ENCODE measurements at places on chromosomes 7 and 10.
A peak's percentile ranks its signal among the peaks of the same experiment; 100 is the strongest.

- no peak for DNase-seq
Observed at GRCh38 chr10:126214679-126215078, 173.6 kb downstream of the ADAM12 start.

DNA sequence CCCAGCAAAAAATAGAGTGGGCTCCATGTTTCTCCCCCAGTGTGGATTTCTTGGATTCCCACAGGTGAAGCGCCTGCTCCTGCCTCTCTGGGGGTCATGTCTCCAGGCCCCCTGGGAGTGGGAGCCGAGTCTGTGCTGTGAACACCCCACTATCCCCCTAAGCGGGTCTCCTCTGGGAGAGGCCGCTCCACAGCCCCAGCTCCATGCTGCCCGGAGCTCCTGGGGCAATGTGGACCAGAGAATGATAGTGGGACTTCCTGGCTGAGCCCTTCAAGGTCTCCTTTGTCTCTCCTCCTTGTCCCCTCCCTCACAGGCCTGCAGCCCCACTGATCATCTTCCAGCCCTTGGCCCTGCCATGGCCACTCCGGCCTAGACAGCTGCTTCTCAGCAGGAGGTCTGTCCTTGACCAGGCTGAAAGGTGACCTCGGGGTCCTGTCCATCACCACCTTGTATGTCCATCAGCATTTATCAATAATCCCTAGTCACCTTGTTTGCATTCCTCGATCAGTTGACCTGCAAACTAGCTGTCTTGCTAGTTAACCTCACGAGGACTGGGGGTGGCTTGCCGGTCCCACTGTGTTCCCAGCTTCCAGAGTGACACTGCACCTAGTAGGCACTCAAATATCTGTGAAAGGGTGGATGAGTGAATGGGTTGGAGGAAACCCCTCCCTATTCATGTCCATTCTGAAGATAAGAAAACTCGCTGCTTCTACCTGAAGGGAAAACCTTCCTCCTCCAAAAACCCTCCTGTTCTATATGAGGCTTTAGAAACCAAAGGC, 776 bp upstream of the CALML3 start:
- no peak for DNase-seq

DNA sequence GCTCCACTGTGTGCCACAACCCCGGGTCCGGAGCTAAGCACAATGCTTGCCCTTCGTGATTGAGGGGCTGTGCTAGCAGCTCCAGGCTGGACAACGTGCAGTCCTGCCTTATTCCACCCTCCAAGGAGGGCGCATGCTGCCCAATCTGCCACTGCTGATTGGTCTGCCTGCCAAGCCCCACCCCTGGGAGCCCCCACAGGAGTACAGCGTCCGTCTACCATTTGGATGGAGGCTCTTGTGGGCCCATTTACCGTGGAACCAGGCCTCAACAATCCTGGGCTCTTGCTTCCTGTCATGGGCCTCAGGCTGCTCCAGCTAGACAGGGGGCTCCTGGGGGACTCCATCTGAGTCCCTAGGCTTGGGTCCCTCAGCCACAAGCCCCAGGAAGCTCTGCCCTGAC, 173.3 kb downstream of the SLIT1 start:
- no peak for DNase-seq

- no peak for DNase-seq
Observed at GRCh38 chr10:69715899-69716606, 85.7 kb upstream of the COL13A1 start.

- no peak for DNase-seq
Observed at GRCh38 chr10:16770670-16771069, 46.6 kb downstream of the RSU1 start.

DNA sequence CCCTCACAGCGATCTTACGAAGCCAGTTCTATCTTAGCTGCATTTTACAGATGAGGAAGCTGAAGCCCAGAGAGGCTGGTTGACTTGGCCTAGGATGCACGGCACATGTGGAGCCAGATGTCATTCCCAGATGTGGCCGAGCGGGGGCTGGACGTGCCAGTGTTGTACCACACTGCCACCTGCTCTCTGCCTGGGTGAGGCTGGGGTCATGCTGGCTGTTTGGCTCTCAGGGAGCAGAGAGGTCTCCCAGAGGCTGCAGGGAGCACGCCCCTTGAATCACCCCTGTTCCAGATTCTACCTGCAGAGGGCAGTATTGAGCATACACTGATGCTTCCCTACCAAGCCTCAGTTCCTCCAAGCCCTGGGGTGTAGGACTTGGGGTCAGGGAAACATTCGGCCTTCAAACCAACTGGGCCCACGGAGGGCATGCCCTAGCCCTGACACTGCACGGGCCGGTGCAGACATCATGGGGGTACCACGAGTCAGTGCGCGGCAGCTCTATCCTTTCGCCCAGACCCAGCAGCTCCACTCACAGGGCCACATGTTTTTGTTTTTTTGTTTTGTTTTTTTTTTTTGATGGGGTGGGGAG, 3.8 kb upstream of the GTF2IRD1 start:
- no peak for DNase-seq

GRCh38 chr10:48271047-48271730, 3.3 kb downstream of the FRMPD2 start:
- no peak for DNase-seq

- DNase-seq: no peak
Observed at GRCh38 chr7:65397730-65398142, 24.1 kb downstream of the ZNF92 start.

- no peak for DNase-seq
Observed at GRCh38 chr7:50450590-50451032, 461 bp upstream of the FIGNL1 start.

GRCh38 chr7:69246758-69247157, 351.5 kb upstream of the AUTS2 start:
- no peak for DNase-seq

- DNase-seq: peak; percentile 76
Observed at GRCh38 chr7:37031571-37032257, 307.4 kb upstream of the AOAH start.

DNA sequence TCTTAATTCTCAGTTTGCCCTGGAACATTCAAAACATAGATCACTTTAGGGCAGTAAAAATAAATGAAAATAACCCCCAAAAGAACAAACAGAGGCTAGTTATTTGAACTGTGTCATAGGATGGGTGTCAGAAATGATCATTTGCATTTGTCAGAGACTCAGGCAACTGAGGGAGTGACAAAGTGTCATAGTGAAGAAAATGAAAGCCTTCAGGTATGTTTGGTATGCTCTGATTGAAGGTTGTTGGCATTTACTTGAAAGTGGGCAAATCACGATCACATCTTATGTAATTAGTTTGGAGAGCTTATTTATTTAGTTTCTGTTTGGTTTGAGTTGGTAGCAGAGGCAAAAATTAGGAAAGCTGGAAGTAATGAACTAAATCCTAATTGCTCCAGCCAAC, 880.9 kb downstream of the ANKRD7 start:
- DNase-seq: no peak

DNA sequence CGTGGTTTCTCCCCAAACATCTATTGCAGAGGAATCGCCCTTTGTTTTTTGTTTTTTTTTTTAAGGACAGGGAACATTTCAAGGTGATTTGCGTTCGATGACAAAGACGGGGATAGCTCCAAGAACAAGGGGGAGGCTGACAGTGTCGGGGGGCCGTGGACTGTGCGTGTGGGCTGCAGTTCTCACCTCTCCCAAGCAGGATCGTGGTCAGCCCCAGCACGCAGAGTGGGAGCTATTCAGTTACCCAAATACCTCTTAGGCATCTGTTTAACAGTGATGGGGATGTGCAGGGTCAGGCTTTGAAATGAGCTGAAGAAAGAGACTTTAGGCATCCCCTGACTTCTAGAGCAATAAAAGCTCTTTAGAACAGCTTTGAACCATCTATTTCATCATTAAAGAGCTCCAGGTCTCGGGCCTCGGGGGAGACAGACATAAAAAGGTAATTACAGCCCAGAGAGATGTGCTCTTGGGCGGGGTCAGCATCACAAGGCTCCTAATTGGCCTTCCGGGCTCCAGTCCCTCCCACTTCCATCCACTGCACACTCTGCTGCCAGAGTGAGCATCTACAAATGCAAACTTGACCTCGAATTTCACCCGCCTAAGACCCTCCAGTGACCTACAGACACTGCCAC, 97.3 kb downstream of the MYL10 start:
- DNase-seq: no peak

DNA sequence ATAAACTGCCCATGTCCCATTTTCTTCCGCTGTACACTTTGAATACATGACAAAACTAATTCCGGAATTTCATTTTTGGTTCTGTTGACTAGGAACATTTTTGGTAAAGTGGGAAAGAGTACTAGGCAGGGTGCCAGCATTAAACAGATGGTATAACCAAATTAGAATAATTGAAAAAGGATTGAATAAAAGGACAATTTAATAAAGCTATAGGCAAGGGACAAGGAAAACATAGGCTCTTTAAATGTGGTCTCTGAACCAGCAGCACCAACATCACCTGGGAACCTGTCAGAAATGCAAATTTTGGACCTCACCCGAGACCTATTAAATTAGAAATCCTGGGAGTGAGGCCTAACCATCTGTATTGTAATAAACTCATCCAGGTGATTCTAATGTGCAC, 376.9 kb downstream of the LRRTM3 start:
- DNase-seq: no peak

- DNase-seq: no peak
Observed at GRCh38 chr10:113056030-113056429, 106.0 kb downstream of the TCF7L2 start.

DNA sequence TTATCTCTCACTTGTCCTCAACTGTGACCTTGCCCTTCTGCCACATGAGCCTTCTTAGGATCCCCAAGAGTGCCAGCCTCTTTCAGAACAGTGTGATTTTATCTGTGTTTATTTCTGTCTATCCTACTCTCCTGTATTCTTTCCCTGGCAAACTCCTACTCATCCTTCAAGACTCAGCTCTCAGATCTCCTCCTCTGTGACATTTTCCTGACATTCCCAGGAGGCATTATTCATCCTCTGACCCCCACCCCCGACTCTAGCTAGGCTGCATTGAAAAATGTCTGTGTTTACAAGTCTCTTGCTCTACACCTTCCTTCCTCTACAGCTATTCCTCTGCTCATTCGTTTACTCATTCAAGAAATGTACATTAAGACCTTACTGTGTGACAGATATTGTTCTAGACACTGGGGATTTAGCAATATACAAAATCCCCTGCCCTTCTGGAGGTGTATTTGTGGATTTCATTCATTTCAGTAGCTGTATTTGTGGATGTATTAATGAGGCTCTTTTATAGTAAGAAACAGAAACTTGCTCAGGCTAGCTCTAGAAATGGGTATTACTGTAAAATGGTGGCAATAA, 61.4 kb upstream of the COMTD1 start:
- no peak for DNase-seq

DNA sequence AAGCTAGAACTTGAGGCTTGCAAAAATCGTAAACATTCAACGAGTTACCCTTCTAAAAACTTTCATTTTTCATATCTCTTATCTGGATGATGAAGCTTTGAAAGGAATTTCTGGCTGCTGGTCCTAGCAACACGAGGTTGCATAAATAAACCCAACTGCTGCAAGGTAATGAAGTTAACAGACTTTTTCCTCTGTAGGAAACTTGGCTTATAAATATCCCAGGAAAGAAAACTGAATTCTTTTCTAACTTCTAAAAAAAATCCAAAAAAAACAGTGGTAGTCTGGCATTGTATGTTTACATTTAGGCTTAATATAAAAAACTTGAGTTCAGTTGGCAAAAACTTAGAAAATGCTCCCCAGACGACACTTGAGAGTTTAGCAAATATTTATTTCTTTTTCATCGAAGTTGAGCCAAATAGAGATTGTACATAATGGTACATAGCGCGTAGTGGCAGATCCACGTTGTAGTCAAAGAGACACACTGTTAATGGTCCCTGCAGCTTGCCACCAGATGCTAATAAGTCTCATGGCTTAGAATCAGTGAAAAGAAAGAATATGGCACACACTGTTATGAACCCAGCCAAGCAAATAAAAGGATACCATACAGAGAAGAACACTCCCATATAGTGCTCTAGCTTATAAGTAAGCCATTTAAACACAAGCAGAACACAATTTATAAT, 200.3 kb upstream of the PCLO start:
- no peak for DNase-seq

GRCh38 chr10:130193493-130194193, 57.5 kb downstream of the GLRX3 start:
- DNase-seq: no peak

- DNase-seq: no peak
Observed at GRCh38 chr10:125633517-125633999, 49.4 kb downstream of the TEX36 start.

DNA sequence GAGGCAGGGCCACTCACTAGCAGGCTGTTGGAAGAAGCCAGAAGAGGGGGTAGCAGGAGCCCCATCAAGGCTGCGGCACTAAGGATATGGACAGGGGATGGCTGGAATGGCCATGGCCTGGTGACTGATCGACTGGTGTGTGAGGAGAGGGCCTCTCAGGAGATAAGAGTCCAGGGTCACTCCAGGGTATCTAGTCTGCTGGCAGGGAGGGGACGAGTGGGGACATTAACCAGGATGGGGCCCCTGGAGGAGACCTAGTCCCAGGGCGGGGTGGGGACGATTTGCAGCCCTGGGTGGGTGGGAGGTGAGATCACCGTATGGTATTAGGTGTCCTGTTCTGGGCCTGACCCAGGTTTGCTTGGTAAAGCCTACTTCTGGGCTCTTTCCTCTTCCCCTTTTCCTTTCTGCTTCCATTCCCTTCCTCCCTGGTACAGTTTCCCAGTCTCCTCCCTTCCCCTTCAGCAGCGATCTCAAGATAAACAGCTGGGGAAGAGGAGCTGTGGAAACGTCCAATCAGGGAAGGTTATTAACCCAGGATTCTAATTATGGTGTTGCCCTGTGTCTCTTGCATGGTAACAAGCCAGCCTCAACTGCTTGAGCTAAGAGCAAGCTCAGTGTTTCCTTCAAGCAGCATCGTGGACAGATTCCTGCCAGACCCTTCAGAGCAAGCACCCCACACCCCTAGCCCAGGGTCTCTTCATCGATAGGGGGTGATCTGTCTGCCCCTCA, 233.2 kb downstream of the RPS24 start:
- no peak for DNase-seq

- DNase-seq: no peak
Observed at GRCh38 chr10:66586073-66586472, 339.8 kb upstream of the LRRTM3 start.

GRCh38 chr7:43824963-43825362, 44.4 kb downstream of the MRPS24 start:
- no peak for DNase-seq

GRCh38 chr7:129831424-129832058, 121.2 kb downstream of the UBE2H start:
- no peak for DNase-seq

- no peak for DNase-seq
Observed at GRCh38 chr7:138247568-138248333, 171.5 kb downstream of the AKR1D1 start.

DNA sequence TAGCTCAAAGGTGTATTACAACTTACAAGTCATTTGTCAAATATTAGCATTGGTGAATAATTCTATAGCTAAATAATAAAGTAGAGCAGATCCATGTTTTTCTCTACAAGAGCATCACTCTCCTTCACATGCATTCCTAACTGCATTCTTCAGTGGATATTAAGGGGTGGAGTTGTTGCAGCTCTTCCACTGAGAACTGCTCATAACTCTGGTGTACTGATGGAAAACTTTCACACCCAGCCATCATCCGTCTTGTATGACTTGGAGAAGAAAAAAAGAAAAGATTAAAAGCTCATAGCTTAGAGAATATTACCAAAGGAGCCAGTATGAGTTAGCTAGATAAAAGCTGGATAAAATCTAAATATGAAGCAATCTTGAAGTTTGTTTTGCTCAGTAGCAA, 10.2 kb upstream of the FAM13C start:
- no peak for DNase-seq

GRCh38 chr10:602391-603005, 87.0 kb downstream of the DIP2C start:
- no peak for DNase-seq

All from NCI-H2081 treated with DMSO at 0.1 percent for 48 hours (cell line).